ENCODE measurements at places on chromosomes 7 and 10.
A peak's percentile ranks its signal among the peaks of the same experiment; 100 is the strongest.

DNA sequence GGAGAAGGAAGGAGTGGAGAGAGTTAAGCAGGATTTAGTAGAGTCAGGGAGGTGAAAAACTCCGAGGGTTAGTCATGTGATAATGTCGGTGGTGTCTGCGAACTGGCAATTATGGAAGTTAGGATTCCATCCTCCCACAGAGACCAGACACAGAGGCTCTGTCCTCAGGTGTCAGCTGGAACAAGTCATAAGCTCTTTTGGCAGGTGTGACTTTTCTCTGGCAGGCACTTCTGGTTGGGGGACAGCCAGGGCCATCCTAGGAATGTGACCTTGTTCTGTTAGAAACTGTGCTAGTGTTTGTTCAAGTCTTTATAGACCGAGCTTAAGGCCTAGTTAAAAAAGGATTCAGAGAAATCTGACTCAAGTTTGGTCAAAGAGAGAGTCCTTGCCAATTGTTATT lies 371.0 kb downstream of the DPP6 start:
- no peak for DNase-seq

DNA sequence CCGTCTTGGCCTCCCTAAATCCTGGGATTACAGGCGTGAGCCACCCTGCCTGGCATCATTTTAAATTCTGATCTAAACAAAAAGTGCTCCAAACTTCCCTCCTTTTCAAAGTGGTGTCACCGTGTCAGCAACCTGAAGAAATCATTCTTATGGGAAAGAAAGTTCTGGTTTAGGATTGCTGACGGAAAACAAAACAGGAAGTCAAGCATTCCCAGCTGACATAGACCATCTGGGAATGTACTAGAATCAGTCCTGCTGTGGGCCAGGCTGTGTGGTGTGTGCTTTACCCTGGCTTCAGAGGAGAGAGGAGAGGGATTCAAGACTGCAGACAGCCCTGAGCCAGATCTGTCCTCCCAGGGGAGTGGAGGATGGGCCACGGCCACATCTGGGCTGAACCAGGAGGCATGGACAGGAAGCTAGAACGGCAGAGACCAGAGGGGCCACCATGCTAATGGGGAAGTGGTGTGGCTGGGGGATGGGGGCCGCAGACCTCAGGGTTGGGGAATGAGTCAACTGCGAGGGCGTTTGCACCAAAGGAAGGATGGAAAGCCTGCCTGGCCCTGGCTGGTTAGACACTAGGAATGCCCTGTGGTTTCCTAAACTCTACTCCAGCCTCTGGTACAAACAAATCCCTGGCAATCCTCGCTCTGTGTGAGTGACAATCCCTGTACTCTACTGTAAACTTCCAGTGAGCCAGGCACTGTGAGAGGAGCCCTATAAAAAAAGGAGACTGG lies 16.7 kb upstream of the CLIP2 start:
- peak; percentile 95 for DNase-seq

DNA sequence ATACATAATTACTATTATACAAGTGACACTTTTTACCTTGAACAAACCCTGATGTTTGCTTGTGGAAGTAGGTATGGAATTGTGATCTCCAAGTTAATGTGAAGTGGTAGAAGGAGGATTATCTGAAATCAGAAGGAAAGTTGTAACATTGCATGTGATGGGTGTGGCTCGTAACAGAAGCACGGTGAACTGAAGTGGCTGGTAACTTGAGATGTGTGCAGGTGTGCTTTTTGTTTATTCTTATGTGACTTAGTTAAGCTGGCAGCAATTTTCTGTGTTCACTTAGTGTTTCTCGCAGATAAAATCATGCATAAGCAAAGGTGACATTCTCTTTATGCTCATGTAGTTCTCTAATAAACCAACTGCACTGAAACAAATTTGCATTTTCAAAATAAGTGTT lies 82.3 kb downstream of the ZEB1 start:
- no peak for DNase-seq

DNA sequence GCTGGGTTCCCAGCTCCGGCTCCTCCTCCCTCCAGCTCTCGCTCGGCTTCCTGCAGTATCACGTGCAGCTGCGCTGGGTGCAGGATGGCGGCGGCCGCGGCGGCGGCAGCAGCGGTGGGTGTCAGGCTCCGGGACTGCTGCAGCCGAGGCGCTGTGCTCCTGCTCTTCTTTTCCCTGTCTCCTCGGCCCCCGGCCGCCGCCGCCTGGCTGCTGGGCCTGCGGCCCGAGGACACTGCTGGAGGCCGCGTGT lies at the start of gene CNNM1:
Gene CNNM1, plus strand, starts transcription at position 53 of the 250 bp plus-strand sequence. Its CDS starts 32 bp downstream, at position 85.
- DNase-seq = no peak

DNA sequence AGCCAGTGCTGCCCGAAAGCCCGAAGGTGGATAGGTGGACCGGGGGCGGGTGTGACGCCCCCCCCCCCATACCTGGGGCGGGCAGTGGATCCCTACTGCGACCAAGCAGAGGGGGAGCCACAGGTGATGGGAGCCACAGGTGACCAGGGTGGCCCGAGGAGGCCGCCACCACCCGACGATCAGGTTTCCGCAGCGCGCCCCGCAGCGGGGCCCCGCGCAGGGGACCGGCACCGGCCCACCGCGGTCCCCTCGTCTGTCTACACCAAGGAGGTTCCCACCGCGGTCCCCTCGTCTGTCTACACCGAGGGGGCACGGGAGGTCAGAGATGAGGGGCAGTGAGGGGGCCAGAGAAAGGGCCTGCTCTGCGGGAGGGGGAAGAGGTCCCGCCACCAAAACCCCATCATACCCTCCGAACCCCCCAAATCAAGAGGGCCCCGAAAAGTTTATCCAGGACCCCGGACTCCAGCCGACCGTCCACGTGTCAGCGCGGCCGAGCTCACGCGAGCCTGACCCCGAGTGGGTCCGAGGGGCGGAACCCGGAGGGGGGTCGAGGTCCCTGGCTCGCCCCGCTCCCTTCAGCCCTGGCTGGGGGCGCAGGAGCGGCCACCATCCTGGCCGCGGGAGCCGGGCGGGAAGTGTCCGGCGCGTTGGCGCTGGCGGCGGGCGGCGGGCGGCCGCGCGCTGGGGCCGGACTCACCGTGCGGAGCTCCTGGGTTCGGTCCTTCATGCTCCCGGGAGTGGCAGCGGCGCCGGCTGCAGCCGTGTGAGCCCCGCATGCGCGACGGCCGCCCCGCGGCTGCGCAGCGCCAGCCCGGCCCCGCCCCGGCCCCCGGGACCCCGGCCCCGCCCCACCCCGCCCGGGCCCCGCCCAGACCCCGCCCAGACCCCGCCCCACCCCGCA lies at the start of gene STX1A:
Gene STX1A, minus strand, starts transcription at position 765 of the 901 bp plus-strand sequence. Its CDS starts 38 bp downstream, at position 727.
- DNase-seq = peak; percentile 70

GRCh38 chr7:38481401-38481800 lies 149.8 kb downstream of the AMPH start:
- DNase-seq = no peak

GRCh38 chr10:113093188-113094113 lies 143.4 kb downstream of the TCF7L2 start:
- peak; percentile 81 for DNase-seq

GRCh38 chr10:639751-640672 lies 49.5 kb downstream of the DIP2C start:
- DNase-seq = no peak

DNA sequence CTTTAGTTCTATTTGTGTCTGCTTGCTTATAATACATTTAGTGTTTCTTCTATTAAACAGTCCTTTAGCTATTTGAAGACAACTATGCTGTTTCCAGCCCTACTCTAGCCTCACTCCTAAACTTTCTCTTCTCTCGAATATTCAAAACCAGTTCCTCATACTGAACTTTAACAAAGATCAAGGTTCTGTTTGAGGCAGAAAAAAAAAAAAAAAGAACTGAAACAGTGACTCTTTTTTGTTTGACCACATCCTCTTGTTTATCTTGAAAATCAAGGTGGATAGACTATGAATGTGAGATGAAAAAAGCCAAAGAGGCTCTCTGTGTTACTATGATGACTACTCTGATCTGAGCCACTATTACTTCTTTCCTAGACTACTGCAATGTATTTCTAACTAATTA lies 154.3 kb downstream of the ZNF365 start:
- DNase-seq = no peak

DNA sequence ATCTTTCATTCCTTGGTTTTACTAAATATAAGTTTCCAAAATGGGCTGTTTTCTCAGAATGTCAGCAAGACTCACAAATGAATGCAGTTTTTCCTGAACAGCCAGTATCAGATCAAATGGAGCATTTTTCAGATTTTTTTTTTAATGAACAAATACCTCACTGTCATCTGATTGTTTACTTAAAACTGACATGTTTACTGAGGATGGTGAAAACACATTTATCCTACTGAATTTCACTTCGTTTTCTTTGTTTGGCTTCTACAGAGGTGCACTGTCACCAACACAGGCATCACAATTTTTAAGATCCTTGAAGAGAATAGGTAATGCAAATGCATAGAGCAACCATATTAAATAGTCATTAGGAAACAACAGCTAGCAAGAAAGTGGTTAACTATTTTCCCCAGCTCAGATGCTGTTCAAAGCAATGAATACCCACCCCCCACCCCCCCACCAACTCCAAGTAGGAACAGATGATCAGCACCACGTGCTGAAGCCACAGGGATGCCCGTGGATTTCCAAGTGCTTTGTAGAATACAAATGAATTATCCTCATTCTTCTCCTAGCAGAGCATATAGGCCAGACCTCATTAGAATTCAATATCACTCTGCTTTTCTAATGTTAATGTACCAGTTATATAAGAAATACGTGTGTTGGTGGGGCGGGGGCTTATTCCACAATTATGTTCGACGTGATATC lies 205.9 kb downstream of the SKAP2 start:
- DNase-seq = no peak

DNA sequence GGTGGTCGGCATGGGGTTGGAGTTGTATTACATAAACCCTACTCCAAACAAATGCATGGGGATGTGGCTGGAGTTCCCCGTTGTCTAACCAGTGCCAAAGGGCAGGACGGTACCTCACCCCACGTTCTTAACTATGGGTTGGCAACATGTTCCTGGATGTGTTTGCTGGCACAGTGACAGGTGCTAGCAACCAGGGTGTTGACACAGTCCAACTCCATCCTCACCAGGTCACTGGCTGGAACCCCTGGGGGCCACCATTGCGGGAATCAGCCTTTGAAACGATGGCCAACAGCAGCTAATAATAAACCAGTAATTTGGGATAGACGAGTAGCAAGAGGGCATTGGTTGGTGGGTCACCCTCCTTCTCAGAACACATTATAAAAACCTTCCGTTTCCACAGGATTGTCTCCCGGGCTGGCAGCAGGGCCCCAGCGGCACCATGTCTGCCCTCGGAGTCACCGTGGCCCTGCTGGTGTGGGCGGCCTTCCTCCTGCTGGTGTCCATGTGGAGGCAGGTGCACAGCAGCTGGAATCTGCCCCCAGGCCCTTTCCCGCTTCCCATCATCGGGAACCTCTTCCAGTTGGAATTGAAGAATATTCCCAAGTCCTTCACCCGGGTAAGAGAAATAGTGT lies at the start of gene CYP2E1:
Gene CYP2E1, plus strand, starts transcription at position 407 of the 632 bp plus-strand sequence. Its CDS starts 33 bp downstream, at position 440.
- DNase-seq = no peak

DNA sequence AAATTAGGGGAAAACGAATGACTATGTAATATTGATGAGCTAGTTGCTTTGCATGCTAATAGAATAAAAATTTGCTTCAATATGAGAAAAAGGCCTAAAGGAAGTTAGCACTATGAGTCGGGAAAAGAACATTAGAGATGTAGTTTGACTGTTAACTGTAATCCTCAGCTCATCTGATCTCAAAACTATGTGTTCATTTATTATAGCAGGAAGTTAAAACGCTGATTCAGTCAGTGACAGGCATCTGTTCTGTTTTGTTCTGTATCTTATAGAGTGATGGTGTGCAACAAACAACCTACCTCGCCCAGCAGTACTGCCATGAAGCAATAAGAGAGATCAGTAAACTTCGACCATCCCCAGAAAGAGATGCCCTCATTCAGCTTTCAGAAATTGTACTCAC lies 48.6 kb downstream of the PDSS1 start:
- DNase-seq = no peak

GRCh38 chr7:45923818-45924217 lies 2.7 kb upstream of the IGFBP3 start:
- DNase-seq = no peak

- no peak for DNase-seq
Measured at GRCh38 chr10:46218921-46219320, 67.9 kb upstream of the ANTXRL start.

- DNase-seq = no peak
Measured at GRCh38 chr7:130973637-130974036, 239.6 kb upstream of the KLF14 start.

GRCh38 chr7:94298943-94299342 lies 95.8 kb upstream of the COL1A2 start:
- peak; percentile 59 for DNase-seq

DNA sequence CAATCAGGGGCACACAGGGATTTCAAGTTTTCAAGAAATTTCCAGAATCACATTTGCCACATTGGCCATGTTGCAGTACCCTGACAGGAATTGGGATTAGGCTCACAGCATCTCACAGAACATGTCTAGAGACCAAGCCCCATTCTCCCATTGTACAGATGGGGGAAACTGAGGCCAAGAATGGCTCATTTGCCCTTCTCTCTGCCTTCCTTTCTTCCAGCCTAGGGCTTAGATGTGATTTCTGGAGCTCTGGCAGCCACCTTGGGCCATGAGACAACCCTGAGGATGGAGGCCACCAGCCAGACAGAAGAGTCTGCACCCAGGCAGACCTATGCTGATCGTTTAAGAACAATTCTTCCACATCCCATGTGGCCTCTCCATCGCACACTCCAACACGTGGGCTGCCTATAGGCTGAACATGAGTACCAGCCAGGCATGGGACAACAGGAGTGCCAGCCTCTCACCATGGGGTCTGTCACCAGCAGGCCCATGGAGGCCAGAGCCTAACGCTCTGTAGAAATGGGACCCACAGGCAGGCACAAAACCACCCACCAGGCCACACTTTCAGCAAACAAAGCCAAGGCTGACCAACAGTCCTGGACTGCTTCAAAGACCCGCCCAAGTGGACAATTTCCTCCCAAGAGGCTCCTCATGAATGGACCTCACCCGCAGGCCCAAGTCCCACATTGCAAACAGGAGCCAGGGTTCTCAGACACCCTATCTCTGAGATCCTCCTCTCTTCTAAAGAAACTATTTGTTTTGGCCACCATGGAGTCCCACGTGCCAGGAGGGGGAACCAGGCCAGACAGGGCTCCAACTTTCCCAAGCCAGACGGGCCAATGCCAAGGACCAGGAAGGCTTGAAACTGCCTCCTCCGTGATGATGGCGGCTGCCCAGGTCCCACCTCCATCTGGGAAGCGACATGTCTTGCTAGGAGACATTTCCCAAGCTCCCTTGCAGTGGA lies 20.7 kb downstream of the PDGFA start:
- no peak for DNase-seq

- peak; percentile 83 for DNase-seq
Measured at GRCh38 chr10:98309366-98310355, 41.7 kb upstream of the LOXL4 start.

Data from astrocyte of the spinal cord (primary cell).